ENCODE measurements at places on chromosomes 7 and 10.
A peak's percentile ranks its signal among the peaks of the same experiment; 100 is the strongest.

DNA sequence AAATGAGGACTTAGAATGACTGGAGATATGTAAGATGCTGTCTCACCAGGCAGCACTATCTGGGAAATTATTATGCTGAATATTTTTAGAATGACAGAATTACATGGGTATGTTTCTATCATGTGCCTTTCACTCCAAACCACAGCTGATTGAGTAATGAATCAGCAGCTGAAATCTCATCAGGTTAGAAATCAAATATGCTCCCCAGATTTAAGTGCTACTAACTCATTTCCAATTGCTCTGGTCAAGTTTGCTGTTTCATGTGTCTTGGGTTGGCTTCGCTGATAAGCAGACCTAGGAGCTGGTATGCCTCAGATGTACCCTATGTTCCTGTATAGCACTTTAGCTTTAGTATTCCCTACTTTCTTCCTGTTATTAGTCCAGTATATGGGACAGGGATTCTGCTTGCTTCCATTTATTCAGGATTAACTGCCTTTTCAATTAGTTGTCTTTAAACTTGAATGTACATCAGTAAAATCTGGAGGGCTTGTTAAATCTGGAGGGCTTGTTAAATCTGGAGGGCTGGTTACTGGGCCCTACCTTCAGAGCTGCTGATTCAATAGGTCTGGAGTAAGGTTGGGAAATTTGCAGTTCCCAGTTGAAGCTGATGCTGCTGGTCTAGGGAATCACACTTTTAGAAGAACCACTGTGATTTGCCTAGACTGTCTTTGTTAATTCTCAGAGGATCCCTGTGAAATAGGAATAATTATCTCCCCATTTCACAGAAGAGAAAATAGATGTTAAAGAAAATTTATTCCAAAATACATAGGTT is 172.9 kb downstream of the DKK1 start:
- DNase-seq: no peak

DNA sequence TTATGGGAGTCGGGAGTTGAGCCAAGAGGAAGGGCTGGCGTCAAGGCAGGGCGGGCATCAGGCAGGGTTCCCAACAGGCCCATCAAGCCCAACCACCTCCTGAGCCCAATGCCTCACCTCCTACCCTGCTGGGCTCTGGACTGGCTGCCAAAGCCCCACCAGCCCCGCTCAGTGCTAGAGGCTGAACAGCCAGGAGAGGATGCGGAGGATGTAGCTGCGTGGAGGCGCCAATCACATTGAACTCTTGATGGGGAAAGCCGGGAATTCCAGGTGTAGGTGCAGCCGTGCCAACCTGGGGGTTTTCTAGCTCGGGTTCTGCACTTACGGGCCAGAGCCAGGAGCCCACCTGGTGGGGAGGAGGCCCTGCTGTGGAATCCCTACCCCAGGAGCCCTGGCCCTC is 12.9 kb downstream of the ATP5MF start:
- no peak for DNase-seq

DNA sequence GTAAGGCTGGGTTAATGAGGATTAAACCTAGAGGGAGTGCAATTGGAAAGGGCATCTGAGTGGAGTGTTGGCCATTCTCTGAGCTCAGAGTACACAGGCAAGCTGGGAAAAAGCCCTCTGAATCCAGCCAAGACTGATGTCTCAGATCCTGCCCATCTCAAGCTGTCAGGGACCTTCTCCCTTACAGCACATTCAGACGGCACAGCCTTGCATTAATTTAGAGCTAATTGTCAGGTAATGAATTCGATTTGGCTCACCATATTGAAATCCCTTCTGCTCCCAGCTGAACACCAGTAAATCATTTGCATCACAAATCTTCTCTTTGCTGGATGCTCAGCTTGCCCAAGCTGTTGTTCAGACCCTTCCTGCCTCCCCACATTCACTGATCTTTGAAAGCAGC is 399.3 kb upstream of the PODXL start:
- DNase-seq: no peak

GRCh38 chr10:73501651-73502050 is 5.8 kb upstream of the PPP3CB start:
- no peak for DNase-seq

- DNase-seq: peak; percentile 80
These were observed 1.1 kb downstream of the DDIT4 start for GRCh38 chr10:72274730-72275350.

DNA sequence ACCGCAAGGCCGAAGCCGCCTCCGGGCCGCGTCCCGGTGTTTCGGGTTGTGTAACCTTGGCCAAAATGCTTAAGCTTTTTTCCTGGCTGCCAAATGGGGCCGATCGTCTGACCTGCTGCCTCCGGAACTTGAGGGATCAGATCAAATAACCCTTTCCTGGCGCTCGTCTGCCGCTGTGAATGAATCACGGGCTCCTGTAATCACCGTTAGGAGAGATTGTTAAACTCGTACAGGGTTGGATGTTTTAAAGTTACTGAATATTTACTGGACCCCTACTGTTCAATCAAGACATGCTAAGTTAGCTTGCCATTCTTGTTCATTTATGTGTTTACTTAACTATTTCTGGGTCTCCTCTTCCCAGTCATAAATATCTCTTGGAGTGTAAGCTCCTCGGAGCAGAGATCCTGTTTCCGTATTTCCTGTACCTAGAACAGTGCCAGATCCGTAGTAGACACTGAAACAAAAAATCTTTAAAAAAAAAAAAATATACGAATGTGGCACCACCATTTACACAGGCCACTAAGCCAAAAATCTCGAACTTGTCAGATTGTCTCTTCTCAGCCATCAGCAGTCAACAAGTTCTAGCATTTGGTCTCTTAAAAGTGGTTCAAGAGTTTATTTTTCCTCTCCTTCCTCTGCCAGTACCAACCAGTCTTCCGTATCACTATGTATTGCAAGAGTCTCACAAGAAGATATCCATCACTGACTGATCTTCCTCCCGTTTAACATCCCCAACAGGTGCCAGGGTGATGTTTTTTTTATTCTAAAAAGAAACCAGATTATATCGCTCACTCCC is 650 bp upstream of the TM9SF3 start:
- no peak for DNase-seq

DNA sequence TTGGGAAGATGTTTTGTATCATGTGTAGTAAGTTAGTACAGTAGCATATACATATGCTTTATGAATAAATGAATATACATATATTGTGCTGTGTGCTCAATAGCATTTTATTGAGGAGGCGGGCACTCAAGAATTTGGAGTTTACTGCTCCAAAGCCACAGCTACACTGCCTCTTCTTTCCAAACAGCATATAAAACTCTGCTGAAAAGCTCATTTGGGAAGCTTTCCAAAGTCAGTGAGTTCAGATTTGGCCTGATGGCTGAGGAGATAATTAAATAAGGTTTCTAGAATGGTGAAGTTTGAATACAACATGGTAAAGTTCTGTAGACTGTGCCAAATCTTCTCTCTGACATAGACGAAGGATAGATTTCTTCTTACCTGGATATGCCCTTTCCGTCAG is 29.8 kb downstream of the CDK1 start:
- DNase-seq: no peak

Data from ecto neural progenitor cell (in vitro differentiated cells).